ENCODE measurements at places on chromosomes 7 and 10.

GRCh38 chr10:69853064-69853463 is 51.4 kb downstream of the COL13A1 start:
- no peak for DNase-seq

DNA sequence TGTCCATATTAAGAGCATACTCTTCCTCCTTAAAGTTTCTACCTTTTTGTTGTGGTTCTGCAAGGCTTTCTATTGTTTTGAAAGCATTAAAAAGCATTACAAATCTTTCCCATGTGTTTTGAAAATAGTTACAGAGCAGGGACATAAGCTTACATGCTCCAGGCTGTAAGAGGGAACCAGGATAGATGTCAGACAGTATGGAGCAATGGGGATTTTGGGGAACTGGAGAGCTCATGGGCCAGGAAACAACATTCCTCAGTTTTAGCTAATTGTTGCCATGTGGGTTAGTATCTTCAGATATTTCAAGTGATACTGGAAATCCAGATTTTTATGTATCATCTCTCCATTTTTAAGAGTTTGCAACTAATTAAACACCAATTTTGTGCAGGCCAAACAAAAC is 3.5 kb downstream of the MDFIC start:
- DNase-seq = no peak

GRCh38 chr7:140734096-140734495 is 37.6 kb downstream of the NDUFB2 start:
- no peak for DNase-seq

GRCh38 chr10:68332259-68333057 is at the start of gene PBLD:
PBLD (minus strand) TSS chr10:68332928; CDS start chr10:68306844, 26,084 bp downstream.
- DNase-seq = peak; percentile 66

DNA sequence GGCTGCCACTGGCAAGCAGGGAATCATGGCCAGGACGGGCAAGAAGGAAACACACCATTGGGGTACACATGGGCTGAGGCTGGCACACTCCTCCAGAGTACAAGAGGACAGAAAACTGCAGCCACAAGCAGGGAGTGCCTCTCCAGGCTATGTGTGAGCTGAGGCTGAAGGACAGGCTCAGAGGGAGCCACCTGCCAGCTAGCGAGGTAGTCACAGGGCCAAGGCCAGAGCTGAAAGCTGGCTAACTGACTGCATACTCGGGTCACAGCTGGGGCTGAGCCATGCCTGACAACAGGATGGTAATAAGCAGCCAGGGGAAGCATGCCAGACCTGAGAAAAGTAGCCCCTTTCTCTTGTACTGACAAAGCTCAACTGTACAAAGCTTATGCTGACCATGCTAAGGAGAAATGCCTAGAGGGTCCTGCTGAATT is 52.0 kb downstream of the KIF5B start:
- no peak for DNase-seq

DNA sequence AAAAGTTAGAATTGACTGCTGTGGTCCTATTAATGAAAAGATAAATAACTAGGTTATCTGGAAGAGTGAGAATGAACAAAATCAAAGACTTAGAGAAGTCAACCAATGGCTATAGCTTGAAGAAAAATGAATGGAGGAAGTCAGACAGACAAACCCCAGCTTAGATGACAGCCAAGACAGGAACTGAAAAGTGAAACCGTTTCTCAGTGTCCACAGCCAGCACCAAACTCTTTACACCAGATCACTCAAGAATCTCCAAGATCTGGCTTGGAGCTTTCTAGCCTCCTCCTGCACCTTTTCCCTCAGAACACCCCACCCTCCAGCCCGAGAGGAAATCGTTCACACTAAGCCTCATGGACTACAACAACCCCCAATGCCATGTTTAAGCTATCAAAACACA is 167.0 kb downstream of the SFMBT2 start:
- DNase-seq = no peak

DNA sequence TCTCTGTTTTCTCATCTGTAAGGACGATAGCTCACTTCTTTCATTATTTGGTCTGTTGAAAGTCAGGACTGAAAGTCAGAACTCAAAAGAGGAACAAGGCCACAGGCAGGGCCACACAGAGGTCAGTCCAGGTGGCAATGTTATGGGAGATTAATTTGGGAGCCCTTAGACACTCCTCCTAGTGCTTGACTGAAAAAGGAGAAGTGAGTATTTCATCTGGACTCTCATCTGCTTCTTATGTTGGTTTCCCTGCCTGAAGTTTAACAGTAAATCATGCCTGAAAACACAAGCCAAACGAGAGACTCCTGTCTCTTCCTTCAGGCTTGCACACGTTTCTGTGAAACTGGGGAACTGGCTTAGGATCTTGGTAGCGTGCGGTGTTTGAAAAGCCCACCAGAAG is 248.5 kb downstream of the BUB3 start:
- DNase-seq = peak; percentile 2

- DNase-seq = no peak
These were observed 55.4 kb upstream of the MXI1 start for GRCh38 chr10:110151971-110152370.

DNA sequence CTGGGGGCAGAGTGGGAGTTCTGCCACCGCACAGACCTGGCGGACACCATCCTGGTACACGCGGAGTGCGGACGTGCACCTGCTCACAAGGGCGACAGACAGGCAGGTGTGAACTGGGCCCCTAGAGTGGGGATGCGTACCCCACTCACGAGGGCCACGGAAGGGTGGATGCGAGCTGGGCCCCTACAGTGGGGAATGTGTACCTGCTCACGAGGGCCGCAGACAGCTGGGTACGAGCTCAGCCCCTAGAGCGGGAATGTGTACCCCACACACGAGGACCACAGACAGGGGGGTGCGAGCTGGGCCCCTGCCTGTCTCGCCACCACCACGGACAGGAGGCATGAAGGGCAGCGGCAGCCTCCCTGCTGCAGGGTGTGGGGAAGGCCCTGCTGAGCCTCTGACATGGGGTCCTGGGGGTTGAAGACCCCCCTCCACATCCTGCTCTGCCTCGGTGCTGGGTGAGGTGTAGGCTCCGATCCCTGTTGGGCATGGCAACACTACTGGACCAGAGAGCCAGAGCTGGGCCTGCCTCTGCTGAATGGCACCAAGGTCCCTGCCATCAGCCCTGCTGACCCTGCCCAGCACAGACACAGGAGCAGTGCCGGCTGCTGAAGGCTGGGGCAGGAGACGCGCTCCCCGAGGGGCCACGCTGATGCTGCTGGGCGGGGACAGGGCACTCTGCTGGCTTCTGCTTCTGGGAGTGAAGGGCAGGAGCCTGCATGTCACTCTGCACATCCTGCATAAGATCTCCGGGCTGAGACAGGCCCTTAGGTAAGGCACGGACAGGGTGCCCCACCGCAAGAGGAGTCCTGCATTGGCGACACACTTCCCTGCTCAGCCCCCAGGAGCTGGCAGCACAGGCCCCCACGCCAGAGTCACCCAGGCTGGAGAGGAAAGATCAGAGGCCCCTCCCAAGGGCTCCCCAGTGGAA is 259.2 kb downstream of the MAD1L1 start:
- DNase-seq = no peak

DNA sequence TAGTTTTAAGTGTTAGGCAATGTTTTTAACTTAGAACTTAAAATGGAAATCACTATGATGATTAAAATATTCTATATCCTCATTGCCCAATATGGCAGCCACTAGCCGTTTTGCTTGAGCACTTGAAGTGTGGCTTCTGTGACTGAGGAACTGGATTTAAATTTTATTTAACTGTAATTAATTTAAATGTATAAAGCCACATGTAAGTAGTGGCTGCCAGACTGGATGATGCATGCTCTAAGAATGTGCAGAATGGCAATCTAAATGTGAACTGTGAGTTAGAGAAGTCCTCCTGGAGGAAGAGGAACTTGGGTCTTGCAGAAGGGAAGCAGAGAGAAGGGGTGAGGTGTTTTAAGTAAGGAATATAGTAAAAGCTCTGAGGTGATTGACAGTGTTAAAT is 451.4 kb downstream of the SUGCT start:
- no peak for DNase-seq

DNA sequence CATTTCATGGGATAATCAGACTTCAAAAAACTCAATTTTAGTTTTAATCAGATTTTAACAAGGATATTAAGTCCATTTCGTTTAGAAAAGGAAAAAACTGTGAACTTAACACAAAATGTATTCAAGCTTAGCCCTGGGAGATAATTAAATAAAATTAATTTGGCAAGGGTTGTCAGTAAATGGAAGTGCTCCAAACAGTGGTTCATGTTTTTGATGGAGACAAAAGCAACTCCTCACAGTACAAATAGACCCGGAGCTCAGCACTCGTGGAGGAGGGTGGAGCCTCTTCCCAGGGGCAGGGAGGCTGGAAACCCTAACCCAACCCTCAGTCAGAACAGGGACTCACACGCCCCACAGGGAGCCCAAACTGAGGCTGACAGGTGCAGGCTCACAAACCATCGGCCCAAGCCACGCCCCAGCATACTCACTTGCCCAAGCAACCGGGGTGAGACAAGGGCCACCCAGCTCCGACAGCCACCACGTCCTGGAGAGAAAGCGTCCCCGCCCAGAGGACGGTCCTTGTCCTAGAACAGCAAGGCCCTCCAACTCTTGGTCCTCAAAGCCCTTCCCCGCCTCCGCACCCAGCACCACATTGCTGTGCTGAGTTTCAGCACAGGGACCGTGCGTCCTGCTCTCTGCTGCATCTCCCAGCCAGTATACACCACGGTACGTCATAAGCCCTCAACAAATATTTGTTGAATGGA is 39.8 kb downstream of the MAD1L1 start:
- no peak for DNase-seq

- no peak for DNase-seq
These were observed 38.1 kb downstream of the GDI2 start for GRCh38 chr10:5774987-5775620.

DNA sequence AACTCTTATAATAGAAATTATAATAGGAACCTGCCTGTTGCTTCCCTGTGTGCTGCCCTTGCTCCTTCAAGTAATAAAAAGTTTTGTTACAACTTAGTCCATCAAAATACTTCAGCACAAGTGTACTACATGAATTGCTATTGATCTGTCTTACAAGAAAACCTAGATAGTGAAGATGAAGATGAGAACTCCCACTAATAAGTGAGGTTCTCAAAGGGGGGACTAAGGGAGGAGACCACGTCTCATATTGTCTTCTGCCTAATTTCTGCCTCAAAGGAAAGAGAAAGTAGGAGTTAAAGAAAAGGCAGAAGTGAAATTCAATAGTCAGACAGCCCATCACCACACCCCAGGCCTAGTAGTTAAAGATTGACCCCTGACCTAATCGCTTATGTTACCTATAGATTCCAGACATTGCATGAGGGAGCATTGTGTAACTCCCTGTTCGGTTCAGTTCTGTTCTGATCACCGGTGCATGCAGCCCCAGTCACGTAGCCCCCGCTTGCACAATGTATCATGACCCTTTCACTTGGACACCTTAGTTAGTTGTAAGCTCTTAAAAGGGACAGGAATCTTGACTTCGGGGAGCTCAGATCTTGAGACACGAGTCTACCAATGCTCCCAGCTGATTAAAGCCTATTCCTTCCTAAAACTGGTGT is 18.2 kb upstream of the CHST3 start:
- no peak for DNase-seq

GRCh38 chr7:98110249-98111022 is 3.8 kb downstream of the LMTK2 start:
- DNase-seq = no peak

DNA sequence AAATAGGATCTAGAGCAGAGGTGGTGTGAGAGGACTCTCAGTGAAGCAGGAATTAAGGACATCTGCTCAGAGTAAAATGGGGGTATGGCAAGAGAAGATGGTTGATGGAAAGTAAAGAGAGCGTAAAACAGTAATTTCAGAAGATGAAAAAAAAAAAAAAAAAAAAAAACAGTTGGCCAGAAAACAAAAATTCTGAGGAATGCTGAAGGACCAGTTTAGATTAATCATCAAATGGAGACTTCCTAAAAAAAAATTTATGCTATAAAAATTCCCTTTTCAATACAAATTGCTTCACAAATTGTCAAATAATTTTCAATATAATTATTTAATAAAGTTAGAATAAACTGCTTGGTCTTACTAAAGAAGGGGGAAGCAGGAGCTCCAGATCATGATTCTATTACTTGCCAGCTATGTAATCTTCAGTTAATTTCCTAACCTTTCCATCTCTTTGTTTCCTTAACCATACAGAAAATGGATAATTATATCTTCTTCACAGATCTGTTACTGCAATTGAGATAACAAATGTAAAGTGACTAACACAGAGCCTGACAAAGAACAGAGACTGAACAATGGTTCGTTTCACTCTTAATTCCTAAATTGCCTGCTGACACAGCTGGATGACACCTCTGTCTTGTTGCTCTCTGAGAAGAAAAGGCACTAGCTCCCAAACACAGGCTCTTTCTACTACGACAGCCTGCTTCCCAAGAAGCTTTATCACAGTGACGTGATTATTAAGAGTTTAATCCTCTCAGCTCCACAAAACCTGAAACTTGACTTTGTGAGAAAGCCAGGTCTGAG is 64.9 kb upstream of the GPR22 start:
- DNase-seq = no peak

DNA sequence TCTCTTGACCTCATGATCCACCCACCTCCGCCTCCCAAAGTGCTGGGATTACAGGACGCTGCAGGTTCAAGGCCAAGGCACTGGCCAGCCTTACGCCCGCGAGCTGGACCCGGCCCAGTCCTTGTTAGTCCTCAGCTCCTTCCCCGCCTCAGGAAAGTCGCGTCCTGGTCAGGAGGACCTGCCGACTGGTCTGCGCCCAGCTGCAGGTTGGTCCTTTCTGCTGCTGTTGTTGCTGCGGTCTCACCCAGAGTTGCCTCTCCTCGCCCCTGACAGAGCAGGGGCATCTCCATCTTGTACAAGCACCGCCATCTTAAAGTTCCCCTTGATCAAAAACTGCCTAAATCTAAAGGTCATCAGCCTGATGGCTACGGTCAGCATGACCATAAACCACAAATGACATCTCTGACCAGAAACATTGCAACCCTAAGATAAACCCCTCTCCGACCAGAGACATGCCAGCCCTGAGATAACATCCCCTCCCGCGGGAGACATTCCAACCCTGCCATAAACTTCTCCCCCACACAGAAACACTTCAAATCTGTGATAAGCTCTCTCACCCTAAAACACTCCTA is 13.9 kb upstream of the BMS1 start:
- no peak for DNase-seq

GRCh38 chr10:109062371-109062770 is 860.9 kb downstream of the XPNPEP1 start:
- DNase-seq = no peak

GRCh38 chr10:132368881-132369635 is 27.9 kb upstream of the PWWP2B start:
- no peak for DNase-seq

DNA sequence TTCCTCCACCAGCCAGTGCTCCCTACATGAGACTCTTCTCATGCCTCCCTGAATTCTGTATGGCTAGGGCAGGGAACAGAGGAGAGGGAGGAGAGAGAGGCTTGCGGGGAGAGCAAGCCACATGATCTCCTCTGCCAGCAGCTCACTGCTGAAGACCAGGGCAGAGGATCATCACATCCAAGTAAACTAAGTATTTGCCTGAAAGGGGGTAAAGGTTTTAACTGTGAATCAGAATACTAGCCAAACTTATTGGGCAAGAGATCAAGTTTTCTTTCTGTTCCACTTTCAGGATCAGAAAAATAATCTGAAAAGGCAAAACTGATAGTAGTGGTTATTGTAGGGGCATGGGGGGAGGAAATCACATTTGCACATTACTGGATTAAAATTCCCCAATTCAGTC is 17.8 kb upstream of the ERCC6 start:
- DNase-seq = no peak

Data from CD4-positive, alpha-beta T cell treated with Interleukin-1 beta for 1 hour (primary cell).